Metanephros (tissue), 2 donors: ENCODE measurements at places on chromosomes 5 and 9. TPM values are rescaled to one million over a fixed set of nuclear protein-coding genes. Genes with fewer than 3 reads are reported as not detected.

The SH3PXD2B gene
- 16.2 TPM for total RNA-seq

The SEC16A gene
- total RNA-seq: 48.1 TPM

The GLRA1 gene
- total RNA-seq: not detected

The ZNF608 gene
- 46.4 TPM for total RNA-seq

The SOHLH1 gene
- total RNA-seq: not detected
